Fibroblast of the conjunctiva (primary cell): ENCODE measurements at places on chromosomes 2 and 18.

GRCh38 chr18:60145776-60146175 is 226.8 kb downstream of the MC4R start:
- DNase-seq = no peak

- DNase-seq = no peak
These were observed 167.3 kb downstream of the SEPTIN10 start for GRCh38 chr2:109446278-109447131.

- DNase-seq = no peak
These were observed 105.9 kb upstream of the TGFA start for GRCh38 chr2:70659551-70659950.

DNA sequence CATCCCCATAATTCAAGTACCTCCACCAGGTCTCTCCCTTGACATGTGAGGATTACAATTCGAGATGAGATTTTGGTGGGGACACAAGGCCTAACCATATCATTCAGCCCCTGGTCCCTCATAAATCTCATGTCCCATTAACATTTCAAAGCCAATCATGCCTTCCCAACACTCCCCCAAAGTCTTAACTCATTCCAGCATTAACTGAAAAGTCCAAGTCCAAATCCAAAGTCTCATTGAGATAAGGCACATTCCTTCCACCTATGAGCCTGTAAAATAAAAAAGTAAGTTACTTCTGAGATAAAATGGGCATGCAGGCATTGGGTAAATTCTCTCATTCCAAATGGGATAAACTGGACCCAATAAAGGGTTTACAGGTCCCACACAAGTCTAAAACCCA is 849.7 kb downstream of the BCL11A start:
- DNase-seq = no peak

GRCh38 chr2:174634130-174635014 is 36.8 kb upstream of the WIPF1 start:
- no peak for DNase-seq
